ENCODE measurements at places on chromosomes 11 and 22. TPM values are rescaled to one million over a fixed set of nuclear protein-coding genes. Genes with fewer than 3 reads are reported as not detected.

The POLD3 gene
- polyA plus RNA-seq = 14.0 TPM

DNA sequence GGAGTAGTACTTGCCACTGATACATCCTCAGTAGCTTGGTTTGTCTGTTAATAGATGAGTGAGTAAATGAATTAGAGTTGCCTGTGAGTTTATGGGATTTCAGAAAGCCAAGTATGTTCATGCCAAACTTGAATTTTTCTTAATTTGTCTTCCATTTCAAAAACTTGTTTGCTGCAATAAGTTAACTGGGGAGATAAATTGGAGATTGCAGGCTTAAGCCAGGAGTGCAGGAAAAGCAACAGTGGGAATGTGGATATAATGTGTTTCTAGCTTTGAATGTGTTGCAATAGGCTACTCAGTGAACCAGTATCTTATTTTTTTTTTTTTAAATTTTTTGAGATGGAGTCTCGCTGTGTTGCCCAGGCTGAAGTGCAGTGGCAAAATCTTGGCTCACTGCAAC lies 8.2 kb downstream of the OSBP2 start:
- DNase-seq = no peak
- H3K27me3 ChIP-seq = peaks cover 18% of the 10 kb centered on the region
- H3K36me3 ChIP-seq = no peaks in the 10 kb centered on the region
- no peak overlapping the region for H3K4me3 ChIP-seq
- no peaks in the 10 kb centered on the region for H3K4me1 ChIP-seq

The ABCC8 gene
- polyA plus RNA-seq = not detected

The AMPD3 gene
- polyA plus RNA-seq = 20.2 TPM

DNA sequence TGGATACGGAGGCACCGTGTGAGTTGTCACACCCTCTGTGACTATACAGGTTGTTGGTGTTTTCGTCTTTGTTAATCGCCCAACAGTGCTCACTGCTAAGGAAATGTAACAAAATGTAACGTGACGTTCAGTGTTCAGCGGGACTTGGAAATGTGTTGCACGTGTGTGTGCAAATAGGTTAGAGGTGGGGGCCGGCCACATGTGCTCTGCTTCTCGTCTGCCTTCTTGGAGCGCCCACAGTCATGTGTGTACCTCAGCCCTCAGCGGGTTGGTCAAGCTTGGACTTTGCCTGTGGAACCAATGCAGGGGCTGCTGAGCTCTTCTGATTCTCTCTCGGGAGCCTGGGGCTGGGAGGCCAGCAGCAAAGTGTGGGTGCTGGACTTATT lies 7.4 kb upstream of the SMIM38 start:
- H3K27ac ChIP-seq = peak overlapping the region; percentile 44
- peaks cover 6% of the 10 kb centered on the region for H3K27me3 ChIP-seq
- no peaks in the 10 kb centered on the region for H3K4me1 ChIP-seq
- H3K36me3 ChIP-seq = peaks cover 33% of the 10 kb centered on the region
- H3K4me3 ChIP-seq = no peak overlapping the region

The MMP7 gene
- 0.36 TPM for polyA plus RNA-seq

DNA sequence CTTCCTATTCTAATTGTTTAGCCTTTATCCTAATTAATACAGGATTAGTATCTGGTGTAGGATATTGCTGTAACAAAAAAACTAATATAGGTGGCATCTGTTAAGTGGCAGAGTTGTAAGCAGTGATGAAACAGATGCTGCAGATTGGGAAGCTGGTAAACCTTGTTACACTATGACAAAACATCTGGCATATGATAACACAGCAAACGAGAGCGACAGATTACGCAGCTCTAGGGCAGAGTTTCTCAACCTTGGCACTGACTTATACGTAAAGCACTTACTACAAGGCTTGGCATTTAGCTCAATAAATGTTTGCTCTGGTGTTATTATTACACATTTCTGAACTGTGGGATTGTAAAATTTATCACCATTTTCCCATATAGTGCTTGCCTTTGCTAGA lies 137.0 kb downstream of the ATG16L2 start:
- peak overlapping the region; percentile 85 for H3K27ac ChIP-seq
- peaks cover 22% of the 10 kb centered on the region for H3K36me3 ChIP-seq
- peaks cover 74% of the 10 kb centered on the region for H3K4me1 ChIP-seq
- no peaks in the 10 kb centered on the region for H3K27me3 ChIP-seq
- DNase-seq = no peak

The PYGM gene
- 2.1 TPM for polyA plus RNA-seq

The APOL5 gene
- not detected for polyA plus RNA-seq

The MPZL2 gene
- not detected for polyA plus RNA-seq

The MUC2 gene
- not detected for polyA plus RNA-seq

The FIBIN gene
- not detected for polyA plus RNA-seq

- peaks cover 55% of the 10 kb centered on the region for H3K4me1 ChIP-seq
- DNase-seq = peak; percentile 71
- peak overlapping the region; percentile 72 for H3K27ac ChIP-seq
Observed at GRCh38 chr11:95296621-95297025, 65.6 kb upstream of the SESN3 start.

The ZC3H12C gene
- polyA plus RNA-seq = not detected

The RNF215 gene
- 0.30 TPM for polyA plus RNA-seq

The SPDYC gene
- polyA plus RNA-seq = not detected

GRCh38 chr11:133038850-133039249 lies 493.5 kb downstream of the OPCML start:
- H3K27ac ChIP-seq = no peak overlapping the region
- H3K4me3 ChIP-seq = no peak overlapping the region
- no peak for DNase-seq
- peaks cover 8% of the 10 kb centered on the region for H3K27me3 ChIP-seq

DNA sequence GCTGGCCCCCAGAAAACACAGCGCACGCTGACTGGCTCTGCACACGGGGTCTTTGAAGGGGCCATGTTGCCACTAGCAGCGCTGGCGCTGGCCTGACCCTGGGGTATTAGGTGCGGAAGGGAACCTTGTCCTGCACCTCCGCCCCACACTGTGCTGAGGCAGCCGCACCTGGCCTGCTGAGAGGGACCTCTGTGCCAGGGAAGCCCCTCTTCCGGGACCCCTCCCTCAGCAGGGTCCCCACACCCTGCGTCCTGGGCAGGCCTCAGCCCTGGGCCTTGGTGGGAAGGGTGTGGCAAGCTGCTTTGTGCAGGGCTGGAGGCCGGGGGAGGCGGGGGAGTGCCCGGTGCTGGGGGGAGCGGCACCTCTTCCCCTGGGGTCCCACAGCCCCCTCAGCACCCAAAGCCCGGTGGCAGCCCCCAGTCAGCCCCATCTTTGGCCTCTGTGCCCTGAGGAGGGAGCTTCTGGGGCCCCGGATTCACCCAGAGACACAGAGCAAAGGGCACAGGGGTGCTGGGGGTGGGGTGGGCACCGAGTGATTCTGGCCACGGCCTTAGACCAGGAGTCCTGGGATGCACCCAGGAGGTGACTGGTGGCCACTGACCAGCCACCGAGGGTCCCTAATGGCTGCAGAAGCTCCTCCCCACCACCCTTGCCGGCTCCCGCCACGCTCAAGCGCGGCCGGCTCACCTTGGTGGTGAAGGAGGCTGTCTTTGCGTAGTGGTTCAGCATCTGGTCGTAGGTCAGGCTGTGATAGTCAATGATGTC lies 11.4 kb downstream of the TTLL8 start:
- no peaks in the 10 kb centered on the region for H3K36me3 ChIP-seq
- H3K27me3 ChIP-seq = peaks cover 27% of the 10 kb centered on the region
- H3K4me3 ChIP-seq = no peak overlapping the region
- DNase-seq = no peak
- H3K4me1 ChIP-seq = peaks cover 2% of the 10 kb centered on the region
- no peak overlapping the region for H3K27ac ChIP-seq

DNA sequence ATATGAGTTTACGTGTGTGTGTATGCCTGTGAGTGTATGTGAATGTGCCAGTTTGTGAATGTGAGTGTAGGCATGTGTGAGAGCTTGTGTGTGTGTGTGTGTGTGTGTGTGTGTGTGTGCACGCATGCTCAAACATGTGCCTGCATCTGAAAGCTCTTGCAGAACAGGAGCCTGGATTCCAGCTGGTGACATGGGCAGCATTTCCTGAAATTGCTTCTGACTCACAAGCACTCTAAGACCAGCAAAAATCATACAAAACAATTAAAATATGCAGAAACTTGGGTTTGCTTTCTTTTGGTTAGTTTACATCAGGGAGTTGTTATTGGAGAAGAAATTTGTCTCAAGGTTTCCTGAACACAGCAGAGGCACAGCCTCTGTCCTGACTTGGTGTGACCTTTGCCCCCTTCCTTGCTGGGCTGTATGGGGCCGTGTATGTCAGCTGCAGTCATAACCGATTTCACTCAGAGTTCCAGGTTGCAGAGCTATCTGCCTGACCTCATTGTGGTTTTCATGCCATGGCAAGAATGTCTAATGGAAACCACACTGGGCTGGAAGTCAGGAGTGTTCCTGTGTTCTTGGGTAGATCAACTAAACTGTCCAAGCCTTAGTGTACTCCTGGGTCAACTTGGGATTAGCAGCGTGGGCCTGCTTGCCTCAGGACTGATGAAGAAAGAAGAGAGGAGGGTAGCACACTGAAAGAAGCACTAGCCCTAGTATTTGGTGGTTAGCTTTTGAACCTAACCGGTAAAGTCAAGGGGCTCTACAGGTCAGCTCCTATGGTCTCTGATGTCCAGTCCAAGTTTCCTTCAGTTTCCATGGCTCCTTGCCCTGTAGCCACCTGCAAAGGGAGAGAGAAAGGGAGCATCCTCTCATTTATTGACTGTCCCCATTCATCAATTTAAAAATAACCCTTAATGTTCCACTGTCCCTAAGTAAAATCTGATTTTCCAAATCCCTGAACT lies 143.7 kb downstream of the SNX19 start:
- H3K27me3 ChIP-seq = no peaks in the 10 kb centered on the region
- no peak overlapping the region for H3K27ac ChIP-seq
- DNase-seq = no peak
- H3K36me3 ChIP-seq = no peaks in the 10 kb centered on the region
- no peak overlapping the region for H3K4me3 ChIP-seq

DNA sequence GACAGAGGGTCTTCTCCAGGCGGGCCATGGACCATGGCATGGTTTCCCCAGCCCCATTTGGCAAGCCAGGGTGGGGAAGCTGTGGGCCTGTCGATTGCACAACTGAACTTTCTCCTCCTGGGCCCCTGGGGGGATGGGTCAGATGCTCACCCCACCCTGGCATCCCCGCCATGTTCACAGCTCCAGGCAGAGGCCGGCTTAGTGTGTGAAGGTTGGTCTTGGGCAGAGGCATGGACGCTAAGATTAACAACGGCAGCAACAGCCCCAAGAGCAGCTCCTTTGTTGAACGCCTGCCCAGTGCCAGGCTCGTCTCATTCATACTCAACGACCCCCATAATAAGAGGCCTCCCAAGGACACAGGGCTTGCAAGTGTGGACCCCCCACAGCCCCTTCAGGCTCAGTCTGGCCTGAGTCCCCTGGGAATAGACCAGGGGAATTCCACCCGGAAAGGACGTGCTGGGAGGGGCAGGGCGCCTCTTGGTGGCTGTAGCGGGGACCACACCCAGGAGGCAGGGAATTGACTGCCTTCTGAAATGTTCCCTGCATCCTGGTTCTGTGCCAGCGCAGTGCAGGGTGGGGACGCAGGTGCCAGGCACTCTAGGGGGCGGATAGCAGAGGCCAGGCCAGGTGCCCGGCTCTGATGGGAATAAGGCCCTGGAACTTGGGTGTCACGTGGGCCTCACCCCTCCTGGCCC lies 8.3 kb downstream of the TSPO start:
- H3K27ac ChIP-seq = no peak overlapping the region
- no peak for DNase-seq

DNA sequence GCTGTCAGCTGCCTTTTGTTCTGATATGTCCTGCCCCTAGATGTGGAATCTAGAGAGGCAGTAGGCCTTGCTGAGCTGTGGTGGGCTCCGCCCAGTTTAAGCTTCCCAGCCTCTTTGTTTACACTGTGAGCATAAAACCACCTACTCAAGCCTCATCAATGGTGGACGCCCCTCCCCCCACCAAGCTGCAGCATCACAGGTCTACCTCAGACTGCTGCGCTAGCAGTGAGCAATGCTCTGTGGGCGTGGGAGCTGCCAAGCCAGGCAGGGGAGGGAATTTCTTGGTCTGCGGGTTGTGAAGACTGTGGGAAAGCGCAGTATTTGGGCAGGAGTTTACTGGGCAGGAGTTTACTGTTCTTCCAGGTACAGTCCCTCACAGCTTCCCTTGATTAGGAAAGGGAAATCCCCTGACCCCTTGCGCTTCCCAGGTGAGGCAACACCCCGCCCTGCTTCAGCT lies 98.5 kb downstream of the SMCO4 start:
- no peak overlapping the region for H3K27ac ChIP-seq
- H3K4me3 ChIP-seq = no peak overlapping the region
- DNase-seq = no peak
- H3K4me1 ChIP-seq = no peaks in the 10 kb centered on the region
- H3K36me3 ChIP-seq = no peaks in the 10 kb centered on the region

GRCh38 chr11:23555085-23555484 lies 694.8 kb upstream of the CCDC179 start:
- DNase-seq = no peak
- H3K4me1 ChIP-seq = no peaks in the 10 kb centered on the region
- H3K27me3 ChIP-seq = no peaks in the 10 kb centered on the region
- no peaks in the 10 kb centered on the region for H3K36me3 ChIP-seq

DNA sequence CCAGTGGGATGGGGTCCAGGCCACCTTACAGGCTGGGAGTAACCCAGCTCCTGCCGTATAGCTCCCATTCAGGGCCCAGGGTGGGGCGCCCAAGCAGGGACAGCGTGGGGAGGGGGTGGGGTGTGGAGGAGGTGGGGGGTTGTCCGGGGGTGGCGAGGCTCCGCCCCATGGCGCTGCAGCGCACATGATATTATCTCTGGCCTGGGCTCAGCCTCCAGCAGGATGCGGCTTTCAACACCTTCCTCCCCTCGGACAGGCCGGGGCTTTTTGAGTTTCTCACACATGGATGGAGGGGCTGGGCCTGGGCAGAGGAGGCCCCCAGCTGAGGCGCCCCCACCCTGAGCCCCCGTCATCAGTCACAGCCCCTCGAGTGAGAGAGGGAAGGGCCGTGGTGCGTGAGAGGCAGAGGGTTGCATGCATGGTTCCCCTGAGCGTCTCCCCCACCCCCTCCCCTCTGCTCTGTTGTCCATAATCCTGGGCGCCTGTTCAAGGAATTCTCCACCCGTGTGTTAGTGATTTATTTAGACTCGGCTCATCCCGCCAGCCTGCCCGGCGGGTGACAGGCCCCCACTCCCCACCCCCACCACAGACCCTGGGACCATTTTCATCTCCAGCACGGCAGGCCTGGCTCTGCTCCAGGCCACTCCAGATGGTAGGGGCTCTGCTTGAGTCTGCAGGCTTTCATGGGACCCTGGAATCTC lies 44.9 kb downstream of the WNT11 start:
- H3K4me3 ChIP-seq = no peak overlapping the region
- DNase-seq = no peak
- H3K27ac ChIP-seq = no peak overlapping the region

- H3K4me3 ChIP-seq = no peak overlapping the region
- peaks cover 14% of the 10 kb centered on the region for H3K4me1 ChIP-seq
- no peak for DNase-seq
- H3K27ac ChIP-seq = no peak overlapping the region
- H3K36me3 ChIP-seq = no peaks in the 10 kb centered on the region
Observed at GRCh38 chr22:31089160-31090100, 8.3 kb downstream of the SMTN start.

The MFRP gene
- polyA plus RNA-seq = not detected

Data from naive B cell (primary cell).